ENCODE measurements at places on chromosomes 12 and 14.

- DNase-seq = no peak
Measured at GRCh38 chr12:124208489-124208888, 86.4 kb upstream of the RFLNA start.

GRCh38 chr12:8156416-8156815 is 399 bp upstream of the ZNF705A start:
- no peak for DNase-seq

DNA sequence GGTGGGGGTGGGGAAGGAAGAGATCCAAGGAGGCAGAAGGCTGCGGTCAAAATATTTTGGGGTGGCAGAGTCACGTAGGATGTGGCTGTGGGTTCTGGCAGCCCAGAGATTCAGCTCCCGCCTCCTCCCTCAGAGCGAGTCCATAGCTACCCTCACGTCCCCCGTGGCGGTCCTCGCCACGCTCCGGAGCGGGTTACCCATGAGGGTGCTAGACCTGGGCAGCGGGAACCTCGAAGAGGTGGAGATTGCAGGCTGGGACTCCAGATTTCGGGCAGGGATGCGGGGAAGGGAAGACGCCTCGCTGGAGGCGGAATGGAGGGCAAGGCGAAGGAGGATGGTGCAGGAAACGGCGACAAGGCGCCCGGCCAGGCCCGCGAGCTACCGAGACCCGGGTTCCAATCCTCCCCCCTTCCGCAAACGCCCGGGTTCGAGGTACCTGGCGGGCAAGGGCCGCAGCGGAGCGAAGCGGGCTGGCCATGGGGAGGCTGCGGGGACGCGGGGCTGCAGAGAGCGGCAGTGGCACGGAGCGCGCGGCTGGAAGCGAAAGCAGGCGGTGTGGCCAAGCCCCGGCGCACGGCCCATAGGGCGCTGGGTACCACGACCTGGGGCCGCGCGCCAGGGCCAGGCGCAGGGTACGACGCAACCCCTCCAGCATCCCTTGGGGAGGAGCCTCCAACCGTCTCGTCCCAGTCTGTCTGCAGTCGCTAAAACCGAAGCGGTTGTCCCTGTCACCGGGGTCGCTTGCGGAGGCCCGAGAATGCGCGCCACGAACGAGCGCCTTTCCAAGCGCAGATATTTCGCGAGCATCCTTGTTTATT is 46.2 kb downstream of the BCAT1 start:
- DNase-seq = no peak

- no peak for DNase-seq
Measured at GRCh38 chr14:95431199-95432143, 85.0 kb downstream of the SYNE3 start.

- peak; percentile 18 for DNase-seq
Measured at GRCh38 chr14:78848234-78848820, 678.2 kb downstream of the NRXN3 start.

GRCh38 chr12:107511292-107511691 is 174.3 kb upstream of the PWP1 start:
- no peak for DNase-seq
